ENCODE measurements at places on chromosomes 13 and 19.

DNA sequence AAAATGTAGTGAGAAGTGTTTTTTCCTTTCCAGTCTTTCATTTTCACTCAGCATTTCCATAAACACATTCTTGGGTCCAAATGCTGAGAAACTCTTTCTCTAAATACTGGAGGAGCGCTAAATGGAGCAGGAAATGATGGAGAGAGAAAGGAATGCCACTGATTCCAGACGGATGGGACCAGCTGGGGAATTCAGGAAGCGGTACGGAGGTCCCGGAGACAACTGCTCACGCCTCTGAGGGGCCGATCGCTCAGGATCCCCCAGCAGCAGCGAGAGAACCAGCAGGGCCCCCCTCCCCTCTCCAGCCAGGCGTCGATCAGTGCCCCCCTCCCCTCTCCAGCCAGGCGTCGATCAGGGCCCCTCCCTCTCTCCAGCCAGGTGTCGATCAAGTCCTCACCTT is 13.2 kb downstream of the RASA3 start:
- no peak for DNase-seq

- no peak for DNase-seq
Measured at GRCh38 chr13:34764246-34764645, 177.8 kb upstream of the NBEA start.

DNA sequence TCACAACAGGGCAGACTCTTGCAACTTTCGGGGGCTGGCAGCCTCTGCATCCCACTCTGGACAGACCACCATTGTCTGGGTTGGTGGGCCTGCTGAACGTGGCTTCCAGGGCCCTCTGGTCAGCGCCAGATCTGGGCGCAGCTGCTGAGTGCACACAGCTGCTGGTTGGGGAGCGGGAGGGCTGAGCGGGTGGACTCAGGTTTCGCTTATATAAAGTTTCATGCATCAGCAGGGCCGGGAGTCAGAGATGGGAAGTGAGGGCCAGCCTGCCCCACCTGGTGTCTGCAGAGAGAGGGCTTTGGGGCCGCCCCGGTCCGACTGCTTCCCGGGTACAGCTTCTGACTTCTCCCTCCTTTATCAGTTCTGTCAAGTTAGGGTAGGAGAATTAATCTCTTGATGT is 6.9 kb downstream of the ARHGEF7 start:
- no peak for DNase-seq

DNA sequence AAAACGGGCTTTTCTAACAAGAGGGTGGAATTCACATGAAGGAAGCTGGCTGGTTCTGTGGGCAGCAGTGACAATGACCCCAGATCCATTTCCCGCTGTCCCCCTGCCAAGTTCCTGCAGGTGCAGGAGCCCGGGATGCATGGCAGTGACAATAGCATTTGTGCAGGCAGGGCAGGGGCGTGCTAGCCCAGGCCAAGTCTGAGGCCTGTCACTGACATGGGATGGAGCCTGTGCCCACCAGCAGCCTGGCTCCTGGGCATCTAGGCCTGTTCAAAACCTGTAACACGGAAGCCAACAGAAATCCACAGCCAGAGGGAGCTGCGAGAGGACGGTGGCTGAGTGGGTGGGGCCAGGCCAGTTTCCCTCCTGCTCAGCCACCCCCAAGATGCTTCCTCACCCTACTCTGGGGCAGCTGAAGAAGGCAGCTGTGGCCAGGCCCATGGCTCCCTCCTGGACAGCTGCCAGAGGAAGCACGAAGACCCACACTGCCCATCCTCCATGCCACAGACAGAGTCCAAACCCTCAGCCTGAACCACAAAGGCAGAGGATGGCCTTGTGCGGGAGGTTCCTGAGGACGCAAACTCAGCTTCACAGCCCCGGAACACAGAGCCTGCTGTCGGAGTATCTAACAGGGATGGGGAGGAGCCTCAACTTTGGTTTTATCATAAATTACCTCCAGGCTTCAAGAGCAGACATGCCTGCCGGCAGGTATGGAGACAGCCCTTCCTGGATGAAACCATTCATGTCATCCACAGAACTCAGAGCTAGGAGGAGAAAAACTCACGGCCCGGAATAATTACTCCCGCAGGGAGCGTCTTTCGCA is 74.0 kb downstream of the CEBPG start:
- no peak for DNase-seq

- no peak for DNase-seq
Measured at GRCh38 chr13:19985219-19985556, 26.7 kb downstream of the ZMYM2 start.

DNA sequence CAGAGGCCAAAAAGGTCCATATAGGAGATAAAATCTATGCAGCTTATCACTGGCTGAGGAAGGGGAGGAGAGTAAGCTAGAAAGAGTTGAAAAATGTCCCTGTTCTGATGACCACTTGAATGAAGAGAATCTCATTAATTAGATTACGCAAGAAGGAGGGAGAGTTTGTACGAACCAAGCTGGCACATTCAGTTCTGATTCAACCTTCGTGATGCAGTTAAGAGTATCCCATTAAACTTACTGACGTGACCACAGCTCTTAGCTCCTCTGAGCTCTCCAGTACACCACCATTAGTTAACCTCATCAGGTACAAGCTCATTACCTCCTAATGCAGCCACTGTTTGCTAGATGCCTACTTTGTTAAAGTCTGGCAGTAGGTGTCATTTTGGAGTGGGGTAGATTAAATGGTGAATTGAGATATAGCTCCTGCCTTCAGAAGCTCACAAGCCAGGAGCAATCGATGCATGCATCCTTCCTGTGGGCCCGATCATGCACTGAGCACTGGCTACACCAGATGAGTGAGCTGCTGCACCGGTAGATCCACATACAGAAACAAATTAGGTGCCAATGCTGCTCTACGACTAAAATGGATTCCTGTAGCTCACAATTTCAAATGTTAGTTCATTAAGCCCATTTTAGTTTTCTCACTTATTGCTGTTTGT is 458.3 kb downstream of the COG6 start:
- no peak for DNase-seq

DNA sequence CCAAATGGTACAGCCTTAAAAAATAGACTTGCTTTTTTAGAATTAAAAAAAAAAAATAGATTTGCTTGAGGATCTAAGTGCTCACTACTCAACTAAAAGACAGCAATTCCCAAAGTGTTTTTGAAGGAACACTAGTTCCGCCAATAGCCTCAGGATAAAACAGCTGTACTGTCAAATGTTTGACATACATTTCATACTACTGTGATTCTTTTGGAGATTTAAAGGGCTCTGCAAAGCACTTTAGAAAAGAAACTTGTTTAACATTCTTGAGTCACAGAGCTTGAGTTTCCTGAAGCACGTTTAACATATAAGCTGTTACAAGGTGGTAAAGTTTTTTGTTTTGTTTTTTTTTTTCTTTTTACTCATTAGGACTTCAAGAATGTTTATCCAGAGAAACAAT is 23.1 kb upstream of the KLF5 start:
- no peak for DNase-seq

DNA sequence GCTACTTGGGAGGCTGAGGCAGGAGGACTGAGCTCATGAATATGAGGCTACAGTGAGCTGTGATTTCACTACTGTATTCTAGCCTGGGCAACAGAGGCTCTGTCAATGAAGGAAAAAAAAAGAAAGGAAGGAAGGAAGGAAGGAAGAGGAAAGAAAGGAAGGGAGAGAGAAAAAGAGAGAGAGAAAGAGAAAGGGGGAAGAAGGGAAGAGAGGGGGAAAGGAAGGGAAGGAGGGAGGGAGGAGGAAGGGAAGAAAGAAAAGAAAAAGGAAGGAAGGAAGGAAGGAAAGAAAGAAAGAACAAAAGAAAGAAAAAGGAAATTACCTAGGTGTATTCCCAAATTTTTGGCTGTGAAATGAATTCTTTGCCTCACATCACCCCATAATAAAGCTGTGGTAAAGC is 7.2 kb upstream of the RFX2 start:
- no peak for DNase-seq

- DNase-seq, result no peak
Measured at GRCh38 chr13:108005231-108005630, 210.1 kb downstream of the LIG4 start.

- DNase-seq, result no peak
Measured at GRCh38 chr13:42055500-42056085, 7.1 kb downstream of the DGKH start.

GRCh38 chr13:25171170-25171516 is 945 bp downstream of the AMER2 start:
- DNase-seq, result no peak

DNA sequence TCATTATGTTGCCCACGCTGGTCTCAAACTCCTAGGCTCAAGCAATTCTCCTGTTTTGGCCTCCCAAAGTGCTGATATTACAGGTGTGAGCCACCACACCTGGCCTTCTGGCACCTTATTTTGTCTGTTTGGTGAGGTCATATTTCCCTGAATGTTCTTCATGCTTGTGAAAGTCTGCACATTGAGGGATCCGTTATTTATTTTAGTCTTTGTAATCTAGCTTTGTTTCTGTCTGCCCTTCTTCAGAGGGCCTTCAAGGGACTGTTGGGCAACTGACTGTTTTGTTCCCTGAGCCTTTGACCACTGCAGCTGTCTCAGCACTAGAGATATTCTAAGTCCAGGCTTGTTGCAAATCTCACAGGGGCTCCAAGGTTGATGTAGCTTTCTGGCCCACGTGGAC is 110.5 kb upstream of the RFC3 start:
- DNase-seq, result no peak

DNA sequence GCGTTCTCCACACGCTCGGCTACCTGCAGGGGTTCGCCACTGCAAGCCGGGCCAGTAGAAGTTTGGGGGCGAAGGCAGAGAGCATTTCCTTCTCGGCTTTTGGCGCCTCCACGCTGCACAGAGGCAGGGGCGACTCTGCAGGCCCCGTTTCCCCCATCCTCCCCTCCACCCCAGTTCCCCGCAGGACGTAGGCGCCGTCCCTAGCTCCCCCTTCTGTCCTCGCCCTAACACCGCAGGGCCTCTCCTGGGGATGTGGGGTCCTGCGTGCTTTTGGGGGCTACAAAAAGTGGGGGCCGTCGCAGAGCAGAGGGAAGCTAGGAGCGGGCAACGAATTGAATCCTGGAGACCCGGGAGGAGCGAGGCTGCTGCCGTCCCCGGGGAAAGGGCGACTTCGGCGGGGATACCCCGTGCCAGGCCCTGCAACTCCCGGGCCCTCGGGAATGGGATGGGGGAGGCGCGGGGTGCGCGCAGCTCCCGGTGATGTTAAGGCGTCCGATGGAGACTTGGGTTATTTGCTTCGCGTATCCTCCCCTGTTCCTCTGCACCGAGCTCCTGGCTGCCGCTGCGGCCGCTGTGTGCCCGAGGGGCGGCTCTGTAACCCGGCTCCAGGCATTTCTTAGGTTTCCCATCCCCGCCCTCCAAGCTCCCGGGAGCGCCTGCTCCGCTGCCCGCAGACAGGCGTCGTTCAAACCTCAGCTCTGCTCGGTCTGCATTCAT is 255.9 kb upstream of the SOX21 start:
- no peak for DNase-seq

- DNase-seq, result peak; percentile 27
Measured at GRCh38 chr19:3801412-3802096, 15.4 kb upstream of the MATK start.

- DNase-seq, result no peak
Measured at GRCh38 chr13:40688781-40689180, 22.3 kb upstream of the FOXO1 start.

- no peak for DNase-seq
Measured at GRCh38 chr13:111657013-111657412, 336.6 kb downstream of the TEX29 start.

GRCh38 chr19:48943081-48943480 is 9.6 kb downstream of the DHDH start:
- no peak for DNase-seq

DNA sequence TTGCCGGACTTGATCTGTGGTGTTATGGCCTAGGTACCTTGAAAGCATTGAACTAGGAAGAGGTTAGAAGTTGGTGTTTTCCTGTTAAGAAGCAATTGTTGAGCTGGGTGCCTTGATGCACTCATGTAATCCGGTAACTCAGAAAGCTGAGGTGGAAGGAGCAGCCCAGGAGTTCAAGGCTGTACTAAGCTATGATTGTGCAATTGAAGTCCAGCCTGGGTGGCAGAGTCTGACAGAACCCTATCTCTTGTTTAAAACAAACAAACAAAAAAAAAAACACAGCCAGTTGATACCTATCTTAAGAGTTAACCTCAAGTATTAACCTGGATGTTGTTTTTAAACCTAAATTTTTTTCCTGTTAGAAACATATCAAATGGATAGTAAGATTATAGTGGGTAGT is 19.3 kb downstream of the SAFB start:
- no peak for DNase-seq

DNA sequence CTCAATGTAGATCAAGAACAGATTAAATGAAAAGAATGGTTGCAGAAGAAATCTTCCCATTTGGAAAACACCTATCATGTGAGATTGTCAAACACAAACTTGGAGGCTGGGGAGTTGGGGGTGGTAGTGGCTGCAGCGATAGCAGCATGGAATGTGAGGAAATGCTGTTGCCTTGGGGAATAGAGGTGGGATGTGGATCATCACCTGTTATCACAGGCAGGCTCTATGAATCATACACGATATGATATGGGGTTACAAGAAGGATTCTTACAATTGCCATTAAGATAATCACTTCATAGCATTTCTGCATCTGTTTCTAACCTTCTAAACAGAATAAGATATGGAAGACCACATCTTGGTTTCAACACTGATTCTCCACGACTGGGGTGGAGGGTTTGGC is 88.7 kb downstream of the RNASEH2B start:
- DNase-seq, result no peak

- no peak for DNase-seq
Measured at GRCh38 chr13:52695856-52696255, 43.2 kb downstream of the SUGT1 start.

DNA sequence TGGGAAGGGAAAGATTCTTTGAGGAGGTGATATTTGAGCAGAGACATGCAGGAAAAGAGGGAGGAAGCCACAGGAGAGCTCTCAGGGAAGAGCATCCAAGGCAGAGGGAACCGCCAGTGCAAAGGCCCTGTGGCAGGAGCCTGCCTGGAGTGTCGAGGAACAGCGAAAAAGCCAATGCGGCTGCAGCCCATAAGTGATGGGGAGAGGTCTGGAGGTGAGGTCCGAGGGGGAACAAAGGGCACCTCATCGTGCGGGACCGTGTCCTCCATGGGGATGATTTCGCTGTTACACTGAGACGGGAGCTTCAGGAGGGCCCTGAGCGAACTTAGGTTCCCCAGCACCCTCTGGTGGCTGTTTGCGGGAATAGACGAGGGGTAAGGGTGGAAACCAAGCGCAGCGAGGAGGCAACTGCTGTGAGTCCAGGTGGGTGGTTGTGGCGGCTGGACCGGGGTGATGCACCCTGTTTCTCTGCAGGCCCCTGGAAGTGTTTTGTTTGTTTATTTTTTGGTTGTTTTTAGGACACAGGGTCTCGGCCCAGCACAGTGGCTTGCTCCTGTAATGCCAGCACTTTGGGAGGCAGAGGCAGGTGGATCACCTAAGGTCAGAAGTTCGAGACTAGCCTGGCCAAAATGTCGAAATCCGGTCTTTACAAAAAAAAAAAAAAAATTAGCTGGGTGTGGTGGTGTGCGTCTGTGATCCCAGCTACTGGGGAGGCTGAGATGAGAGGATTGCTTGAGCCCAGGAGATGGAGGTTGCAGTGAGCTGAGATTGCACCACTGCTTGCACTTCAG is 5.9 kb upstream of the EHD2 start:
- peak; percentile 64 for DNase-seq

GRCh38 chr13:96474181-96474557 is 384.3 kb downstream of the HS6ST3 start:
- DNase-seq, result no peak

Measured in stimulated activated CD4-positive, alpha-beta T cell treated with anti-CD3 and anti-CD28 coated beads, TNF-alpha, amount 100 ng/mL, for 1 hour (primary cell).